PC-3 (cell line): ENCODE measurements at places on chromosomes 2 and 18. TPM values are rescaled to one million over a fixed set of nuclear protein-coding genes. Genes with fewer than 3 reads are reported as not detected.

GRCh38 chr2:233411162-233411561 is 56.9 kb downstream of the DGKD start:
- H3K4me1 ChIP-seq, result peaks cover 37% of the 10 kb centered on the region
- no peak for DNase-seq
- no peak overlapping the region for H3K27ac ChIP-seq
- H3K27me3 ChIP-seq, result no peaks in the 10 kb centered on the region

GRCh38 chr2:21469564-21469963 is 345.8 kb downstream of the TDRD15 start:
- H3K36me3 ChIP-seq, result no peaks in the 10 kb centered on the region
- no peak overlapping the region for H3K4me3 ChIP-seq
- DNase-seq, result no peak
- no peaks in the 10 kb centered on the region for H3K27me3 ChIP-seq

- H3K4me1 ChIP-seq, result no peaks in the 10 kb centered on the region
- no peak overlapping the region for H3K4me3 ChIP-seq
- H3K36me3 ChIP-seq, result no peaks in the 10 kb centered on the region
- no peak for DNase-seq
- H3K27ac ChIP-seq, result no peak overlapping the region
Observed at GRCh38 chr18:71707985-71708500, 836.1 kb downstream of the CBLN2 start.

- H3K36me3 ChIP-seq, result no peaks in the 10 kb centered on the region
- no peaks in the 10 kb centered on the region for H3K27me3 ChIP-seq
- H3K4me3 ChIP-seq, result no peak overlapping the region
- no peak for DNase-seq
Observed at GRCh38 chr2:99636144-99637034, 146.6 kb upstream of the REV1 start.

DNA sequence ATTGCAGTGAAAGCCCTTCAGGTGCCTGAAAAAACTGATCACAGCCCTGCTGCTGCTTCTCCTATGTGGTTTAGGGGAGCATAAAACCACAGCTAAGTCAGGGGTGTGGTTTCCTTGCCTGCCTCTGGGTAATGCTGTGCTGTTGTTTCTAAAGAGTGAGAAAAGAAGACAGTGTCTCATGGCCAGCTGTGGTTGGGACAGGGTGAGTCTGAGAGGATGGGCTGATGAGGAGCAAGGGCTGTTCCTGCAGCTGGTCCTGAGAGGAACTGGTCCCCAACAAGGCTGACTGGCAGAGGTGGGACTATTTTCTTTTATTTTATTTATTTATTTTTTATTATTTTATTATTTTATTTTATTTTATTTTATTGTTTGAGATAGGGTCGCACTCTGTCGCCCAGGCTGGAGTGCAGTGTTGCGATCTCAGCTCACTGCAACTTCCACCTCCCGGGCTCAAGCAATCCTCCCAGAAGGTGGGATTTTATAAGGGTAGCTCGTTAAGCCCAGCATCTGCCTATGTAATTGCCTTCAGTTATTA is 236.7 kb downstream of the FHOD3 start:
- H3K36me3 ChIP-seq, result no peaks in the 10 kb centered on the region
- no peak overlapping the region for H3K27ac ChIP-seq
- H3K4me3 ChIP-seq, result no peak overlapping the region
- no peaks in the 10 kb centered on the region for H3K4me1 ChIP-seq
- DNase-seq, result no peak
- no peaks in the 10 kb centered on the region for H3K27me3 ChIP-seq

DNA sequence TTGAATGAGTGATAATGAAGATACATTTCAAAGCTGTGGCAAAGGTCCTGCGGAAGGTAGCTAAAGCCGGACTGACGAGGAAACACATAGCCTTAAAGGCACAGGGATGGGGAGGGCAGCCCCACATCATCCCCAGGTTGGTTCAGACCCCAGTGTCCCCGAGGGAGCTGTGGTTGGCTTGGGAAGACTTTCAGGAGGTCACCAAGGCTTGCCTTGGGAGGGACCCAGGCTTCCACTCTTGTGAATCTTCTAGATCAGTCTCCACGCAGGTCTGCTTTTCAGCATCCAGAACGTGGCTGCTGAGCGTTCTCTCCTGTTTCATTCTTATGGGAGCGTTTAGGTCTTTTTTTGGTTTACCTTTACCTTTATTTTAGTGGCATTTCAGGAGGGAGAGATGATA is 16.8 kb downstream of the KIF1A start:
- no peak overlapping the region for H3K27ac ChIP-seq
- H3K4me1 ChIP-seq, result no peaks in the 10 kb centered on the region
- no peak for DNase-seq
- no peak overlapping the region for H3K4me3 ChIP-seq

DNA sequence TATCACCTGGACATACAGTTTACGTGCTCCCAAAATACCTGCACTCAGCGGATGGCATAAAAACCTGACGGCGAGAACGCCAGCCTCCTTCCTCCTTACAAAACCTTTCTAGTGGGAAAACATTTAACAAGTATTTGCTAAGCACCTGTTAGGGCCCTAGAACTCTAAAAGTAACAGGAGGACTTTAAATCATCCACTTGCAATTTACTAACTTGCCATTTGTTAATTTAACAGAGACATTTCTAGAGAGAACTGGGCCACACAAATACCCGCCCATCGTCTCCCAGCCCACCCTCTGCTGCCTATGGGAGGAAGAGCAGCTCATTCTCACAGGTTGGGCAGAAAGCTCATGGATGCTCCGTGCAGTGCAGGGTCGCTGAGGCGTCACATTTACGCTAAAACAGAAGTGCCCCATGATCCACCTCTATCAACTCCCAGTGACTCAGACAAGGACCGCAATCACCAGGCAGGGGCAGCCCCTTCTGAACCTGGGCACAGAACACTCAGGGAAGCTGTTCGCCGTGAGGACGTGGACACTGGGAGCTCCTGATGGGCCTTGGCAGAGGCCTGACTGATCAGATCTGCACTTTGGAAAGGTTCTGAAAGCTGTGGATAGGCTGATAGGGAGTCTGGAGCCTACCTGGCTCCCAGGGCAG is 106.9 kb downstream of the HDAC4 start:
- H3K27ac ChIP-seq, result no peak overlapping the region
- no peak overlapping the region for H3K4me3 ChIP-seq
- no peaks in the 10 kb centered on the region for H3K4me1 ChIP-seq
- no peaks in the 10 kb centered on the region for H3K27me3 ChIP-seq
- DNase-seq, result no peak
- H3K36me3 ChIP-seq, result no peaks in the 10 kb centered on the region

GRCh38 chr2:189608170-189608569 is 27.6 kb upstream of the SLC40A1 start:
- no peak overlapping the region for H3K27ac ChIP-seq
- H3K27me3 ChIP-seq, result no peaks in the 10 kb centered on the region
- H3K36me3 ChIP-seq, result no peaks in the 10 kb centered on the region
- H3K4me1 ChIP-seq, result peaks cover 25% of the 10 kb centered on the region
- peak; percentile 50 for DNase-seq
- no peak overlapping the region for H3K4me3 ChIP-seq

GRCh38 chr18:60775978-60776377 is 403.4 kb upstream of the MC4R start:
- no peaks in the 10 kb centered on the region for H3K27me3 ChIP-seq
- DNase-seq, result no peak
- H3K27ac ChIP-seq, result no peak overlapping the region
- no peaks in the 10 kb centered on the region for H3K4me1 ChIP-seq
- H3K36me3 ChIP-seq, result no peaks in the 10 kb centered on the region

- no peaks in the 10 kb centered on the region for H3K27me3 ChIP-seq
- H3K4me1 ChIP-seq, result no peaks in the 10 kb centered on the region
- H3K4me3 ChIP-seq, result no peak overlapping the region
- H3K36me3 ChIP-seq, result no peaks in the 10 kb centered on the region; the same call in 1 of the 2 replicates
Observed at GRCh38 chr2:3324404-3325281, 53.0 kb downstream of the EIPR1 start.

DNA sequence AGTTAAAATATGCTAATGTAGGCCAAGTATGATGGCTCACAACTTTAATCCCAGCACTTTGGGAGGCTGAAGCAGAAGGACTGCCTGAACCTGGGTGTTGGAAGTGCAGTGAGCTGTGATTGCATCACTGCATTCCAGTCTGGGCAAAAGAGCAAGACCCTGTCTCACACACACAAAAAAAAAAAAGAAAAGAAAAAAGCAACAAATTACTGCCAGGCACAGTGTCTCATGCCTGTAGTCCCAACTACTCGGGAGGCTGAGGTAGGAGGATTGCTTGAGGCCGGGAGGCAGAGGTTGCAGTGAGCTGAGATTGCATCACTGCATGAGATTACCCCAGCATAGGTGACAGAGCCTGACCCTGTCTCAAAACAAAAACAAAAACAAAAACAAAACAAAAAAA is 110.6 kb downstream of the PRELID3A start:
- H3K27me3 ChIP-seq, result no peaks in the 10 kb centered on the region
- DNase-seq, result no peak
- no peak overlapping the region for H3K27ac ChIP-seq
- H3K36me3 ChIP-seq, result no peaks in the 10 kb centered on the region
- H3K4me1 ChIP-seq, result no peaks in the 10 kb centered on the region

DNA sequence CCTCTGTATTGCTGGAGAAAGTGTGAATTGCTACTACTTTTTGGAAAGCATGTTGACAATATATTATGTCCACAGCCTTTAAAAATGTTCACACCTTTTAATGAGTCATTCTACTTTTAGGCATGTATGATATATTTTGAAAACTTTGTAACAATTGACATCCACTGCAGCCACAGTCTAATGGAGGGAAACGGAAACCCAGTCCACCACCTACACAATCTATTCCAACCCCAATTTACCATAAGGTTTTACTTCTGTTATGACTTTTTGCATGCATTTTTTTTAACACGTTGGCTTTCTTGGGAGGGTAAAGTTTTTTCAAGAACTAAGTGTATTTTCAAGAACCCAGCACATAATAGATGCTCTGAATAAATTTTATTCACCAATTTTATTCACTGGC is 38.5 kb upstream of the ATP8B1 start:
- H3K4me1 ChIP-seq, result peaks cover 28% of the 10 kb centered on the region
- H3K27ac ChIP-seq, result no peak overlapping the region
- H3K36me3 ChIP-seq, result no peaks in the 10 kb centered on the region
- DNase-seq, result no peak

DNA sequence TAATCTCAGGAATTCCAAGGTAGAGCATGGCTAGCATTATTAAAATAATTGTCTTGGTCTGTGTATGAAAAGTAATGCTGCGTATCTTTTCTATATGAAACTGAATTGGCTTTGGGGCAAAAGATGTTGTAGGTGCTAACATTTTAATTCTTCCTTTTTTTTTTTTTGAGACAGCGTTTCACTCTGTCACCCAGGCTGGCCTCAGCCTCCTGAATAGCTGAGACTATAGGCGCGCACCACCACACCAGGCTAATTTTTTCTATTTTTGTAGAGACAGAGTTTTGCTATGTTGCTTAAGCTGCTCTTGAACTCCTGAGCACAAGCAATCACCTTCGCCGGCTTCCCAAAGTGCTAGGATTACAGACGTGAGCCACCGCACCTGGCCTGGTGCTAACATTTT is 172.6 kb upstream of the STON1 start:
- no peak overlapping the region for H3K27ac ChIP-seq
- peaks cover 3% of the 10 kb centered on the region; the same call in 1 of the 2 replicates for H3K36me3 ChIP-seq
- H3K4me1 ChIP-seq, result peaks cover 13% of the 10 kb centered on the region
- no peaks in the 10 kb centered on the region for H3K27me3 ChIP-seq

DNA sequence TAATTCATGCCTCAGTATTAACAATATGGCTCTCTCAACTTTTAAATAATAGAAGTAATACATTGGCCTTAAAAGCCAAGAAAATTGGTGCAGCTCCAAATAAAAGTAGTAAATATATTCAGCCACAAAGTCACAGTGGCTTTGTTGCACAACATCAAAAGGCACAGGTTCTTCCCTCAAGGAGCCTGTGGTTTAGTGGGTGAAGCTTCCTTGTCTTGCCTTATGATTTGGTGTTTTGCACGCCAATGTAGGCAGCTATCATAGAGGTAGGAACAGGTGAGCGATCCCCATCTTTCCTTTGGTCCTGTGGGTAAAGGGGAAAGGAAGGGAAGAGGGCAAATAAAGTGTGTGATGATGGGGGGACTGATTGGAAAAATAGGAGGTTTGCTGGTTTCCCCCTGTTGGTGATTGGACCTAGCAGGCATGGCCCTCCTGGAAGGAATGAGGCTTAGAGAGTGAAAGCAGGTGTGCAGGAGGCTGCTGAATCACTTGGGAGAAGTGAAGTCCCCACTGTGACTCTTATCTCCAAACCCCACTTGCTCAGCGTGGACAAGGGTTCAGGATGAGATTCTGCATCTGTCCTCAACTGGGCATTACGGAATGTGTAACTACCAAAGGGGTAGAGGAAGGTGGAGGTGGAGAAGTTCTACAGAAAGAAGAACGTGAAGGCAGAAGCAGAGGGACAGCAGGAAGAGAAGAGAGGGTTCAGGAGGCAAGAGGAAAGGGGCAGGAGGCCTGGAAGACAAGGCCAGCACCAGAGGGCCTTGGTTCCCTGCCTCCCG is 20.1 kb upstream of the TNP1 start:
- H3K4me3 ChIP-seq, result no peak overlapping the region
- H3K4me1 ChIP-seq, result no peaks in the 10 kb centered on the region
- H3K27ac ChIP-seq, result no peak overlapping the region
- H3K27me3 ChIP-seq, result no peaks in the 10 kb centered on the region
- no peaks in the 10 kb centered on the region for H3K36me3 ChIP-seq

DNA sequence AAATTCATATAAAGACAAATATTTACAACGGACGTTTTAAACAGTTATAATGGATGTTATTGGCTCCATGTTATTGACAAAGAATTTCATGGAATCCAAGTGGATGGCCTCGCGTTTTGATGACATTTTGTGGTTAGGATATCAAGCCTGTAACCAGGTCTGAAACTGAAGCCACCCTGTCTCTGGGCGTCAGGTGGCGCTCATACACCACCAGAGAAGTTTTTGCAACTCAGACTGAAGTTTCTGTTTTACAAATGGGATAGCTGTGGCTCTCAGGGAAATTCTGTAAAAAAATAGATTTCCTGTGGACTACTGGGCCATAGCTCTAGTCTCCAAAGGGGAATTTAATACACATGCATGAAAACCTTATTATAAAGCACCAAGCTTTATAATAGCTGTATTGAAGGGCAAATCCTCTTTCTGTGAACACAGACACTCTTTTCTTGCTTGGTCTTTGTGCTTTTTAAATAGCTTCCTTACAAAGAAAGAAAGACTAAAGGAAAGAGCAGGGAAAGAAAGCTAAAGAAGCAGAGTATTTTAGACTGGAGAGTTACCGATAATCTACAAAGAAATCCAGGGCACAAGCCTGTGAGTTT is 86.7 kb downstream of the C18orf54 start:
- peak; percentile 76 for DNase-seq
- no peaks in the 10 kb centered on the region for H3K27me3 ChIP-seq
- H3K4me3 ChIP-seq, result no peak overlapping the region
- no peaks in the 10 kb centered on the region for H3K36me3 ChIP-seq
- H3K4me1 ChIP-seq, result no peaks in the 10 kb centered on the region
- no peak overlapping the region for H3K27ac ChIP-seq

GRCh38 chr18:11880586-11881304 is 27.4 kb downstream of the MPPE1 start:
- H3K4me3 ChIP-seq, result no peak overlapping the region
- H3K27ac ChIP-seq, result no peak overlapping the region
- no peak for DNase-seq
- H3K27me3 ChIP-seq, result no peaks in the 10 kb centered on the region

NFATC1 gene
- total RNA-seq, result 5.9 and 9.8 TPM in 2 replicates

TUBA4B gene
- total RNA-seq, result not detected in 2 replicates

GALR1 gene
- total RNA-seq, result not detected in 2 replicates

TBC1D8 gene
- 39.7 and 41.7 TPM in 2 replicates for total RNA-seq

L3MBTL4 gene
- total RNA-seq, result 0.47 and 0.63 TPM in 2 replicates
